ENCODE measurements at places on chromosomes 5 and 9. TPM values are rescaled to one million over a fixed set of nuclear protein-coding genes. Genes with fewer than 3 reads are reported as not detected.

GRCh38 chr9:119004618-119004990 lies 364.6 kb downstream of the BRINP1 start:
- peak; percentile 55 for DNase-seq

GRCh38 chr9:90801241-90801972 lies at the start of gene SYK:
Gene SYK, plus strand, starts transcription at chr9:90801819. Its CDS starts 42,080 bp downstream, at chr9:90843899.
- no peak for DNase-seq

DNA sequence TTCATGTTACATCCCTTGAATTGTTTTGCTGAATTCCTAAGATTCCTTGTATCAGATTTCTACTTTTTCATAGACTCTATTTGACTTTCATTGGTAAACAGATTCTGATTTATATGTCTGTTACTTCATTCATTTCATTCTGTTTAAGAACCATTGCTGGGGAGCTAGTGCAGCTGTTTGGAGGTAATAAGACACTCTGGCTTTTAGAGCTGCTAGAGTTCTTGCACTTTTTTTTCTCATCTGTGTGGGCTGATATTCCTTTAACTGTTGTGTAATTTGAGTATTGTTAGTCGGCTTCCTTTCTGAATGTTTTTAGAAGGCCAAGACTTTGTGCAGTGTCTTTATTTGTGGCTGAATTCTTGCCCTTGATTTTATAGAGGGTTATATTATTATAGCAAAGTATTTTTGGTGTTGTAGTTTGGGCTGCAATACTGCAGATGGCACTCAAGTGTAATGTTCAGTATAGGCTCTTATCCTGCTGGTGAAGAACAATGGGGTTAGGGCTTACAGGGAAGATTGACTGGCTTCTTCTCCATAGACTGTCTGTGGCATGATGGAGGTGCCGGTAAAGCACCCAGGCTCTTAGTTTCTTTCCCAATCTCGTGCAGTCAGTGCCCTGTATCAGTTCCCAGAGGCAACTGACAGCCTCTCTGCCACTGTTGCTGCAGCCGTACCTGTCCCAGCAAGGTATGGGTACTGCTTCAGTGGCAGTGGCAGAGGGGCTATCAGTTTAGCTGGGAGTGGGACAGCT lies 162.2 kb downstream of the OXCT1 start:
- peak; percentile 9 for DNase-seq

DNA sequence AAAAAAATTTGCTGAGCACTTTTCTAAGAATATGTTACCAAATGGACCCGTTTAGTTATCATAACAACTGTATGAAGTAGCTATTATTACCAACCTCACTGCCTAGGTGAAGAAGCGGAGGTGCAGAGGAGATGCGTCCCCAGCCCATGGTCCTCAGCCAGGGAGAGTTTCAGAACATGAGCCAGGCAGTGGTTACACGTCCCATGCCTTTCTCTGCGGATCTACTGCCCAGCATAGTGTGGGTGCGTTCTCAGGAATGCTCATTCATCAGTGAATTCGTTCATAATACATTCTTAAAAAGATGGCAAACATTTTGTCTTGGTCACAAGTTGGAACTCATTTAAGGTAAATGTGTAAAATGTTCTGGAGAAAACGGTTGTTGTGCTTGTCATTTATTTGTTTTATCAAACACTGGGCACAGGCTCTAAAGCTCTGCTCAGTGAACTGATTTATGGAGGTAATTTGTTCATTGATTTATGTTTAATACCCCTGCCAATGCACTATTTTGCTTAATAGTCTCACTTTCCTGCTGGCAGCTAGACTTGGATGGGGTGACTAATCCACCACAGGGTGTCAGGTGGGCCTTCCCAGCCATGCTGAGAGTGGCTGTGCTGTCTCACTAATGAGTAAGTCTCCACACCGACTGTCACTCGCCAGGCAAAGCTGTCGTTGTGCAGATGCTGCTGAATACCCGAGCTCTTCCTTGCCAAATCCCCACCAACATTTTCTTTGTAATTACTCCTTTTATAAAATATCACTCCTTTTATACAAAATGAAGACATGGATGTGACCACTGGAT lies 248.8 kb downstream of the TENT4A start:
- no peak for DNase-seq

DNA sequence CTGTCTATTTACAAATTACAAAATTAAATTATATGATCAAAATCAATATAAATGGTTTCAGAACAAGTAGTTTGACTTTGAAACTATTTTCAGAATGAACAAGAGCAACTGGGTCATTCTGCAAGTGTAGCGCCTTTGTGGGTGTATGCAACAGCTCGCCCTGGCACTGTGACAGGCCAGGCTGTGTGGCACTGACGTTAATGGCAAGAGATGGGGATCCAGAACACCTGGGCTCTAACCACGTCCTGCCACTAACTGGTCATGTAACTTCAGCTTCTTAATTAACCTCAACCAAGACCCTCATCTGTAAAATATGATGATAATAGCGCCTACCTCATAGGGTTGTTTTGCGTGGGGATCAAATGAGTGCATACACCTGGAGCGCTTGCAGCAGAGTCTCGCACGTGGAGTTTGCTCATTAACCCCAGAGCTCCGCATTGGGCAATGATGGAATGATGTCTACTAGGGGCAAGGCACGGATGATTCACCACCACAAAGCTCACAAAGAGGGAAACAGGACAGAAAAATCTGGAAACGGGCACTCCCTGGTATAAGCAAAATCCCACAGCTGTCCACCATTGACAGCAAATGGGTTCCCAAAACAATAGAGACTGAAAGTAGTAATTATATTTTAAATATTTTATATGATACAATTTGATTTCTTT lies 639.4 kb downstream of the SEMA5A start:
- peak; percentile 97 for DNase-seq

GRCh38 chr5:180352116-180353047 lies 754 bp downstream of the GFPT2 start:
- DNase-seq = no peak

PPIC gene
- total RNA-seq = 29.0 TPM

GRCh38 chr9:134484479-134484878 lies 157.1 kb upstream of the COL5A1 start:
- DNase-seq = no peak

DNA sequence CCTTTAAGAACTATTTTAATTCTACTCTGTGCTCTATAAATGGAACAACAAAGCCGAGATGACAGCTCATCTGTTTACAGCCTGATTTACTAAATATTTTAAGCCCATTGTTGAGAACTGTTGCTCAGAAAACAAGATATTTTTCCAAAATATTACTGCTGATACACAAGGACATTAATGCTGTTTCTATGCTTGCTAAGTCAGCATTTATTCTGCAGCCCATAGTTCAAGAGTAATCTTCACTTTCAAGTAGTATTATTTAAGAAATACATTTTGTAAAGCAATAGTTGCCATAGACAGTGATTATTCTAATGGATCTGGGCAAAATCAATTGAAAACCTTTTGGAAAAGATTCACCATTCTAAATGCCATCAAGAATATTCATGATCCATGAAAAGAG lies 208.3 kb downstream of the CDH12 start:
- DNase-seq = no peak

SEMA5A gene
- 4.1 TPM for total RNA-seq

S100Z gene
- total RNA-seq = not detected

DNA sequence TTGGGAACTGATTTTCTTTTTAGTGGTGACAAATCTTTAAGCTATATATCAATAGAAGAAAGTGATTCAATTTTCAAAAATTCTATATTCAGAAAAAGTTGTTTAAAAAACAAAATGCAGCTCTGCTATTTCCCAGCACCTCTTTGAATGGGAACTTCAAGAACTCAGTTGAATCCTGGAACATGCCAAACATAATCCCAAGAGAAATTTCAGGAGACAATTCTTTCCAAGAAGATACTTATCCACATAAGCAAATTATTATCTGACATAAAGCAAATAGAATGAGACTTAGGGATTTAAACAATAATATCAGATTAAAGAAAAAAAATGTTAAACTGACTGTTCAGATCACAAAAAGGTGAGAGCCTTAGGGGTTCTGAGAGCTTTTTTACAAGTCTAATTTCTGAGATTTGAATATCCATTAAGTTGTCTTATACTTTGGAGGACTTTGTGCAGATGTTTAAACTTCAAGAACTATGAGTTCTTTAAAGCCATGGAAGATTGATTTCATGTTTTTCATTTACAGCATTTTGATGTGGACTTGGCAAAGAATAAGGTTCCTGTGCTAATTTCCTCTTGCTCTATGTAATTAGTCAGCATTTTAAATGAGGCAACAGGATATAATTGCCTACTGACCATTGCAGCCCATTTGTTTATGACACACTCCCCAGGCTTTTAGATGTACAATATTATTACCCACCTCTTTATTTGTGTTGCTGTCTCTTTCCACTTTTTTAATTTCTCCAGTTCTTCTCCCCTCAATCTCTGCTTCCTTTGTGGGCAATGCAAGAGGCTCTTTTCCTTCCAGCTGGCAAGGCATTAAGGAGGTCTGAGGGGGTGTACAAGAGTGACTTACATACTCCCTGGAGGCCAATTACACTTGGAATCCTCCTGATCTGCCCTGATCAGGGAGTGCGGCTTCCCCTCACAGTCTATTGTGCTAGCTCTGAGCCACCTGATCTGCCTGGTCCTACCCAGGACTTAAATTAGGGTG lies 419.1 kb downstream of the NR2F1-AS1 start:
- no peak for DNase-seq

GRCh38 chr9:79709743-79710674 lies 138.2 kb downstream of the TLE4 start:
- no peak for DNase-seq

- DNase-seq = no peak
These were observed 281.9 kb downstream of the GLIS3 start for GRCh38 chr9:4017749-4018491.

DNA sequence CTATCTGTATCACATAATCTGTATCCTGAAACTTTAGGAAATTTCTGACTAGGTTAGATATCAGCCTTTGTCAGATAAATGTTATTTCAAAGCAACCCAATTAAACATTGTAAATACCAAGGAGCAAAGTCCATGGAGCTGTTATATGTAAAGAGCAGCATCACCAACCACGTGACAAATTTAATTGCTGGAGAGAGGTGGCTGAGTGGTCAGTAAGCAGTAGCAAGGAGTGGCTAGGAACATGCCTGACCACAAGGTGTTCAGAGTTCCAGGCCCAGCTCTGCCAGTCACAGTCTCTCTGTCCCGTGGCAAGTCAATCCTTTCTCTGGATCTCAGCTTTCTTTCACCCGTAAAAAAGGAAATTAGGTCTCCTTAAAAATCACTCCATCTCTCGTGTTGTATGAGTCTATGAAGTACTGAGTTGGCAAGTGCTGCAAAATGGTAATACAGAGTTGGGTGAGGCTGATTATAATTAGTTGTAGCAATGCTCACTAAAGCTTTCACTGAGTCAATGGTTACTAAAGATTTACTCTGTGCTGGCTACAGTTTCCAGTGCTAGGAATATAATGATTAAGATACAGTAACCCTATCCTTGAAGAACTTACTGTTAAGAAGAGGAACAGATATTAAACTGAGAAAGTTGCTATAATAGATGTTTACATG lies 166.1 kb downstream of the GNAQ start:
- no peak for DNase-seq

GRCh38 chr5:42982107-42982622 lies 58.0 kb downstream of the ANXA2R start:
- DNase-seq = no peak

GRCh38 chr5:140574165-140574564 lies 9.5 kb downstream of the SLC35A4 start:
- DNase-seq = no peak

DUSP1 gene
- 10.2 TPM for total RNA-seq

GRCh38 chr5:154547551-154547950 lies 69.5 kb upstream of the HAND1 start:
- DNase-seq = no peak

RMND5B gene
- total RNA-seq = 23.6 TPM

GRCh38 chr5:140024928-140025327 lies 18.2 kb downstream of the NRG2 start:
- DNase-seq = no peak

- DNase-seq = no peak
These were observed 30.0 kb downstream of the RNF130 start for GRCh38 chr5:180041301-180042274.

DNA sequence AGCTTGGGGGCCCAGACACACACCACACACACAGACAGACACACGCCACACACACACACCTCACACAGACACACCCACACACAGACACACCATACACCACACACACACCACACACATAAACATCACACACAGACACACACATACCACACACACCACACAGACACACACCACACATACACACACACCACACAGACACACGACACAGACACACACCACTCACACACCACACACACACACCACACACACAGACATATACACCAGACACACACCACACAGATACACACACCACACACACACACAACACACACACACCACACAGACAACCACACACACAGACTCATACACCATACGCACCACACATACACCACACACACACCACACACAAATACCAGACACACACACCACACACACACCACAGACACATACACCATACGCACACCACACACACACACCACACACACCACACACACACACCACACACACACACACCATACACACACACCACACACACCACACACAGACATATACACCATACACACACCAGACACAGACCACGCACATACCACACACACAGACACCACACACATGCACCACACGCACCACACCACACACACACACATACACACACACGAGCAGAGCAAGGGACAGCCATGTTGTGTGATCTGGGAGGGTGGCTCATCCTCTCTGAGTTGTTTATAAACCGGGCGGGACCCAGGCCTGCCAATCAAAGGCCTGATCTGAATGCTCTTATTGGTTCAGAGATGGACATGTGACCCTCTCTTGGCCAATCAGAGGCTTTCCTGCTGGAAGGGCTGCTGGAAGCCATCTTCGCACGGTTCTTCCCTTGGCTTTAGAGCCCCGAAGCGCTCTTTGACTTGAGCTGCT lies 148.3 kb downstream of the GAPVD1 start:
- DNase-seq = peak; percentile 35

SLC6A19 gene
- total RNA-seq = not detected

Data from foreskin keratinocyte (primary cell).